Natural killer cell (primary cell): ENCODE measurements at places on chromosomes 7 and 10. TPM values are rescaled to one million over a fixed set of nuclear protein-coding genes. Genes with fewer than 3 reads are reported as not detected.

IFRD1 gene
- 261 TPM for total RNA-seq

FAM25A gene
- total RNA-seq: not detected

FAM131B gene
- 2.5 TPM for total RNA-seq

ADRB1 gene
- total RNA-seq: 0.12 TPM

EN2 gene
- not detected for total RNA-seq

CNNM1 gene
- not detected for total RNA-seq
